ENCODE measurements at places on chromosomes 2 and 18.
A peak's percentile ranks its signal among the peaks of the same experiment; 100 is the strongest.

DNA sequence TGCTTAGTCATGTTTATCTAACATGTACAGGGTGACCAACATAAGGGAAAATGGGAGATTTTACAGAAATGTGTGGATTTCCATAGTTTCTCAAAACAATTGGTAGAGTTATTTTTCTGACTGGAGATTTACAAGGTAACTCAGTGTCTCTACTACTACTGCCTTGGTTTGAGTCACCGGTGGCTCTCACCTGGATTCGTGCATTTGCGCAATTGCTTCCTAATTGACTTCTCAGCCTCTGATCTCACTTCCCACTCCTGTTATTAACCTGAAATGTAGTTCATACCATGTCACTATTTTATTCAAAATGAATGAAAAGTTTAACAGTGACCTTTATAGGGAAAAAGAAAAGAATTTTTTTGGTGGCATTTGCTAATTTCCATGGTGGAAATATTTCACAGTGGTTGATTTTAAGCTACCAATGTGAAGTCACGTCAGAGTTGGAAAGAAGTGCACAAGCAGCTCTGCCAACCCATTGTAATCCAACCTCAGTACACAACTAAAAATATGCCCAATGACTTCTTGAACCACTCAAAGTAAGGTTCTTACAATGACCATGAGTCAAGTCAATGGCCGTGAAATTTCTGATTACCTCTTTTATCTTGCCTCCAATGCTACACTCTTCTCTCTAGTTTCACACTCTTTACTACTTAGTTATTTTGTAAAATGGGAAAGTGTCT lies 94.0 kb downstream of the NYAP2 start:
- no peak for DNase-seq

- no peak for DNase-seq
These were observed 15.1 kb downstream of the PXDN start for GRCh38 chr2:1729242-1729641.

DNA sequence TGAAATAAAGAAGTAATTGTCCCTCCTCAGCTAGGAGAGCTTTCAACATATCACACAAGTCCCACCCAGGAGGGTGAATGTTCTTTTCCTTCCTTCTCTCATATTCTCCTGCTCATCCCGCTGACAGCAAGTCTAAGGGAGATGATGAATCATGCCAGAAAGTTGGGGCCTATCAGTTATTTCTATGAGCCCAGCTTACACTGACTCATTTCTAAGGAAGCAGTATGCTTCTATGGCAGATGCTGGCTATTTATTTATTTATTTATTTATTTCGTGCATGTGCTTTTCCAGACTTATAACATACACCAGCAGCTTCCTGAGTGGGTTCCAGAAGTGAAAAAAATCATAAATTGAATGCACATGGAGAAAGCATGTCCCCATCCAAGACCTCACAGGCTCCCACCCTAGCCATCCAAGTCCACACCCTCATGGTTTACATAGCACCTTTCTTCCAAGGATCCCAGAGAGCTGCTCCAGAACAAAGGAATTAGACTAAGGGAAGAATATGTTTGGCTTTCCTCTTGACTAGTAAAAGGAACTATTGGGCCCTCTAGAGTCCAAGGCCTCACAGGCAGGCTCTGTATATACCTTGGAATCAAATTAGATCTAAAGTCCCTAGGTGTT lies 1074.2 kb upstream of the ZEB2 start:
- no peak for DNase-seq

GRCh38 chr2:176507786-176508185 lies 238.5 kb downstream of the MTX2 start:
- DNase-seq = no peak

- DNase-seq = no peak
These were observed 258.1 kb downstream of the GBX2 start for GRCh38 chr2:235910067-235910466.

DNA sequence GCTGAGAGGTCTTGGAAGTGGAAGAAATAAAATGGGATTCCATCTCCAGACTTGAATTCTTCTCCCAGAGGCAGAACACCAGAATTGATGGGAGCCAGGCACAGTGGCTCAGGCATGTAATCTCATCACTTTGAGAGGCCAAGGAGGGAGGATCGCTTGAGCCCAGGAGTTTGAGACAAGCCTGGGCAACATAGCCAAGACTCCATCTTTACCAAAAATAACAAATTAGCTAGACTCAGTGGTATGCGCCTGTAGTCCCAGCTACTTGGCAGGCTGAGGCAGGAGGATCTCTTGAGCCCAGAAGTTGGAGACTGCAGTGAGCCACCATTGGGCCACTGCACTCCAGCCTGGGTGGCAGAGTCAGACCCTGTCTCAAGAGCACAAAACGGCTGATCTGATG lies 144.3 kb downstream of the C1D start:
- DNase-seq = no peak

DNA sequence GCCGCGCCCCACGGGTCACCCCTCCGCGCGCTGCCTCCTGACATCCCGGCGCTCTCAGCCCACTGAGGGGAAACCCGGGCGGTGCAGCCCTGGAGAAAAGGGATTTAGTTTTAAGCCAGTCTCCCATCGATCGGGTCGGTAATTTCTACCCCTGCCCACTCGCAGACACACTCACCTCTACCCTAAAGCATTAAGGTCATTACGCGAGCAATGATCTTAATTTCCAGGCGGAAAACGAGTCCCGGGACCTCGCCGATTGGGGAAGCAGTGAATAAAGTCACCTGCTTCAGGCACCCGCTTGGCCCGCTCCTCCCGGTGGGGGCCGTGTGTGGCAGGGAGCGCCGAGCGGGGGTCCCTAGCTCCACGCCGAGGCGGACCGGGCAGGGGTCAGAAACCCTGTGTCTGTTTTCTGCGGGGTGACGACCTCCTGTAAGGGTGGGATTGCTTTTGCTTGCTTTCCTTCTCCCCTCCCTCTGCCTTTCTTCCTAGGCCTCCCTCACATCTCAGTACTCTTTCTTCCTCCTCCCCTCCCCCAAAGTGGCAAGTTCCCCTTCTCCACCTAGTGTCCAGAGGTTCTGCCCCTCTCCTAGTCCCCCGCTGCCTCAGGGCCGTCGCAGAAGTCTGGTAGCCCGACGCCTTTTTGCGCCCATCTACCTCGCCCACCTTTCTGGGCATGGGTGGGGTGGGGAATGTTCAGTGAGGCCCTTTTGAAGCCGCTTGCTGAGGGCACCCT lies 142.6 kb downstream of the MEIS1 start:
- no peak for DNase-seq

GRCh38 chr18:45850021-45850420 lies 24.5 kb downstream of the SIGLEC15 start:
- DNase-seq = no peak

DNA sequence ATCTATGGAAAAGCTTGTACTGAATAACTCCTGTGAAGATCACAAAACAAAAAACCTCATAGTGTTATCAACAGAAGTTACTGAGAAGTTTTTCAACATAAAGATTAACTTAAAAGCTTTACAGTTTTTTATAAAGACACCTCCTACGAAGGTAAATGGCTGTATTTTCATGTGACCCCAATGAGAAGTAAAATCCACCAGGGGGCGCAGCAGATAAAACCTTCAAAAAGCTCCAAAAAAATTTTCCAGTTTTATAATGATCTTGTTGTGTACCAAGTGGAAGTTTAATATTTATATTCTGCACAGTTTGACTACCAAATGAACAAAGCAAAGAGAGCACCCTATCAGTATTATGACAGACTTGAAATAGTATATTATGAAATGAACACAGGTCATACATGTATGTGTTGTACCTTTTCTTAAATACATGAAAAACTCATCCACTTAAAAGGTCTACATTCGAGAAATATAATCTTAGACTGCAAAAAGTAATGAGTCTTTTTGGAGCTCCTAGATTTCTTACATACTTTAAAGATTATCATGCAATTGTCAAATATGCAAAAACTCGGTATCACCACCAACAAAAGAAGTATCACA lies 38.5 kb downstream of the PNO1 start:
- peak; percentile 65 for DNase-seq

DNA sequence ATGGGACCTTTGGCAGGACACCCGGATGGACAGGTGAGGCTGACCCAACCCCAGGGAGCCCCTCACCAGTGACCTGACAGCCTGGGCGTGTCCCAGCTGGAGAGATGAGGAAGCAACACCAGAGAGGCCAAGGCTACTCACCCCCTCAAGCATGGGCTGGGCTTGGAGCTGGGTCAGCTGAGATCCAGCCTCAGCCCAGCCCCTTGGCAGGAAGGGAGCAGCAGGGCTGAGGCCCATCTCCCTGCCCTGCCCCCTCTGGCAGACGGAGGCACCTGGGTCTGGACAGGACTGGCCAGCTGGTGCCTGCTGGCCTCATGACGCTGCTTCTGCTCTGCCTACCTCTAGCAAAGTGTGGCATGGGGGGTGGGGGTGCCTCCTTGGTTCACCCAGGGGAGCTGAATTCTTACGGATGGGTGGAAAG lies 37.8 kb downstream of the HS6ST1 start:
- no peak for DNase-seq

GRCh38 chr18:5393779-5394178 lies 98.3 kb upstream of the ZBTB14 start:
- no peak for DNase-seq

- no peak for DNase-seq
These were observed 307.1 kb upstream of the PIK3C3 start for GRCh38 chr18:41647914-41648313.

GRCh38 chr2:85288244-85288725 lies 39.5 kb downstream of the TGOLN2 start:
- DNase-seq = no peak

- DNase-seq = no peak
These were observed 158.0 kb upstream of the RBMS1 start for GRCh38 chr2:160651416-160652200.

- DNase-seq = no peak
These were observed 744.3 kb upstream of the ACVR2A start for GRCh38 chr2:147100406-147101035.

- no peak for DNase-seq
These were observed 401.0 kb downstream of the IRS1 start for GRCh38 chr2:226398580-226398979.

GRCh38 chr18:47149457-47150028 lies 757 bp downstream of the HDHD2 start:
- DNase-seq = no peak

DNA sequence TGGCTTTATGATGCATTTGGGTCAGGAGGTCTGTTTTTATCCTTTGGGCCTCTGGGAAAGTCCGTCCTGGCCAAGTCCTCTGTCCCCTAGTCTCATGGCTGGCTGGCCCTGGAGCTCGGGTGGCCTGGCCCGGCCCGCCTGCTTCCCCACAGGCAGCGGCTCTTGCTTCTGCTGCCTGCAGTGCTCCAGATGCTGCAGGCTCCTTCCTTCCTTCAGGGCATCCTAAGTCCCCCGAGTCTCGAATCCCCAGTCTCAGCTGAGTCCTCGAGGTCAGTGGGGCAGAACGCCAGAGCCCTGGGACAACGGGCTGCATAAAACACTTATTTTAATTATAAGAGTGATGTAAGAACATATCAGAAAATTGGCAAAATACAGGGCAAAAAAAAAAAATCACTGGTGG lies 71.2 kb downstream of the HPCAL1 start:
- DNase-seq = no peak

DNA sequence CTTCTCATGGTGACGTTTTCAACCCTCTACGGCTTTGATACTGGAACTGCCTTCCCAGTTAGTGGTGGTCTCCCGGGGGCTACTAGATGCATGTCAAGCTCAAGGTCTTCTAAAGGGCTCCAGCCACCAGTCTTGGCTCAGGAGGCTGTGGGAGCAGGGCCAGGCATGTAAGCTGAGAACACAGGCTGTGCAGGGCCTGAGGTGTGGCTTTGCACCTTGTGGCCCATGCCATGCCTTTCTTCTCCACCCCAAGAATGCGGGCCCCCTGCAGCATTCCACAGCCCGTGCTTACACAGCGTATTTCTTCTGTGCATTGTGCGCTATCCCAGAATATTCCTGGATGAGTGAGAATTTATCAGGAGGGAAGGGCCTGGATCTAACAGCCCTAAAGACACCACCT lies 144.9 kb downstream of the SEPTIN10 start:
- no peak for DNase-seq

- DNase-seq = no peak
These were observed 60.0 kb downstream of the MYO1B start for GRCh38 chr2:191304939-191305875.

- DNase-seq = no peak
These were observed 263.5 kb downstream of the ZNF407 start for GRCh38 chr18:74861154-74861553.

DNA sequence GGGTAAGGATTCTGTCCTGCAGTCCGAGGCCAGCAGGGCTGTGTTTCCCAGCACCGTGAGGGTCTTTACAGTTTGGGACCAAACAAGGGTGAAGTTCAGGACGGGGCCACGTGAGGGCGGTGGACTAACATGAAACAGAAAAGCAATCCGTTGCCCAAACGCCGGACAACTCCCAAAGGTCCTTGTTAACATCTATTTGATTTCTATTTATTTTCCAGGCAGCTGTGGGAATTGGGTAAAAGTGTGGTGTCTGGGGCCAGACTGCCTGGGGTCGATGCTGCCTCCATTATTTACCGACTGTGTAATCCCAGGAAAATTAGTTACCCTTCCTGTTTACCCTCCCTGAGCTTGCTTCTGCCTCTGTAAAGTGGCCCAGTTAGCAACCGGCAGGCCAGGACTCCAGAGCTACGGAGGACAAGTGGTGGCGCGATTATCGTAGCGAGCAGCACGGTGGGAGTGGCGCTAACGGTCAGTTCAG lies 66.3 kb upstream of the TCF7L1 start:
- peak; percentile 26 for DNase-seq

GRCh38 chr2:74206180-74206688 lies 7.8 kb downstream of the MTHFD2 start:
- DNase-seq = peak; percentile 67

DNA sequence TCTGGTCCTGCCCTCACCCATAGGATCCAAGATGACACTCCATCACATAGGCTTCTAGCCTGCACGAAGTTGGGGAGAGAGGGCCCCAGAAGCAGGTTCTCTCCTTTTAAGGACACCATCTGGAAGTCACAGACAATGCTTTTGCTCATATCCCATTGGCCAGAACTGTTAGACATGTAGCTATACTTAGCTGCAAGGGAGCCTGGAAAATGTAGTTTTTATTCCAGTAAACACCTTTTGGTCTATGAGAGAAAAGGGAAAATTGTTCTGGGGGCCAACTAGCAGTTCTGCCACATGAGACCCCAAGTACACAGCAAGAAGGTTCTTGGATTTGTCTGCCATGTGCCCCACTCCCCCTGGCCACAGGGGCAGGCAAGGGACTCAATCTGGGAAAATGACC lies 206.1 kb downstream of the ZFP36L2 start:
- no peak for DNase-seq

GRCh38 chr2:69781321-69782248 lies 39.7 kb downstream of the ANXA4 start:
- no peak for DNase-seq

GRCh38 chr18:73615506-73615905 lies 532.1 kb downstream of the FBXO15 start:
- no peak for DNase-seq

GRCh38 chr2:45205985-45206384 lies 196.7 kb upstream of the SIX2 start:
- DNase-seq = no peak

GRCh38 chr2:86753606-86754005 lies 33.5 kb downstream of the RMND5A start:
- DNase-seq = no peak

- no peak for DNase-seq
These were observed 14.9 kb upstream of the CYP26B1 start for GRCh38 chr2:72162574-72162973.

GRCh38 chr2:148596018-148596417 lies 48.5 kb upstream of the EPC2 start:
- DNase-seq = no peak
